Tongue (tissue), 3 donors: ENCODE measurements at places on chromosomes 11 and 22. TPM values are rescaled to one million over a fixed set of nuclear protein-coding genes. Genes with fewer than 3 reads are reported as not detected.

The ANO5 gene
- 46.5 TPM for total RNA-seq

The SYT7 gene
- 6.5 TPM for total RNA-seq

GRCh38 chr11:86142170-86142569 lies 73.3 kb upstream of the PICALM start:
- DNase-seq = no peak

GRCh38 chr11:69844396-69844795 lies 25.2 kb upstream of the FGF3 start:
- DNase-seq = no peak

DNA sequence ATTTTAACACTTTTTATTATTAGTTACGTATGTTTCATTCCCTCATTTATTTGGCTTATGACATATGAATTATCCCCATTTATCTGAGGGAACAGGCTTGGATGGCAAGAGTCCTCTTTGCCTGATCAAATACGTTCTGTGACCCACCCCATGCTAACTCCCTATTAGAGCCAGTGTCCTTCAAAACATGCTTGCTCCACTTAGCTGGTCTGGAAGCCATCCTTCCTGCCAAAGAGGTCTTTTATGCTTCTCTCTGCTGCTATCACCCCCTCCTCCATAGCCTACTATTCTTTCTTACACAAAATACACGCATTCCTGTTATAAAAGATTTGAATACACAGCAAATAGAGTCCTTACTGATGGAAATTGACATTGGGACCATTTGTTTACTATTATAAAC lies 6.4 kb downstream of the COA4 start:
- no peak for DNase-seq

DNA sequence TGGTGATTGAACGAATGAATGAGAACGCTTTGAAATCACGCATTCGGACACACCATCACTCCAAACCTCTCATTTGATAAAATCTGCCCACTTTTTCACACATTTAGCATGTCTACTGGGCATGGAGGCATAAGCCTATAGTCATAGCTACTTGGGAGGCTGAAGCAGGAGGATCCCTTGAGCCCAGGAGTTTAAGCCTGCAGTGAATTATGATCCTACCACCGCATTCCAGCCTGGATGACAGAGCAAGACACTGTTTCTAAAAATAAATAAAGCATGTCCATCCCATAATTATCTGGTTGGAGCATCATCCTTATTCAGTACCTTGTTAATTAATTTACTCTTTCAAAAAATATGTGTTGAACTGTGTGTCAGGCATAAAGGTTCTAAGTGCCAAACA lies 3.3 kb upstream of the PICALM start:
- DNase-seq = no peak
